ENCODE measurements at places on chromosomes 2 and 18. TPM values are rescaled to one million over a fixed set of nuclear protein-coding genes. Genes with fewer than 3 reads are reported as not detected.

DNA sequence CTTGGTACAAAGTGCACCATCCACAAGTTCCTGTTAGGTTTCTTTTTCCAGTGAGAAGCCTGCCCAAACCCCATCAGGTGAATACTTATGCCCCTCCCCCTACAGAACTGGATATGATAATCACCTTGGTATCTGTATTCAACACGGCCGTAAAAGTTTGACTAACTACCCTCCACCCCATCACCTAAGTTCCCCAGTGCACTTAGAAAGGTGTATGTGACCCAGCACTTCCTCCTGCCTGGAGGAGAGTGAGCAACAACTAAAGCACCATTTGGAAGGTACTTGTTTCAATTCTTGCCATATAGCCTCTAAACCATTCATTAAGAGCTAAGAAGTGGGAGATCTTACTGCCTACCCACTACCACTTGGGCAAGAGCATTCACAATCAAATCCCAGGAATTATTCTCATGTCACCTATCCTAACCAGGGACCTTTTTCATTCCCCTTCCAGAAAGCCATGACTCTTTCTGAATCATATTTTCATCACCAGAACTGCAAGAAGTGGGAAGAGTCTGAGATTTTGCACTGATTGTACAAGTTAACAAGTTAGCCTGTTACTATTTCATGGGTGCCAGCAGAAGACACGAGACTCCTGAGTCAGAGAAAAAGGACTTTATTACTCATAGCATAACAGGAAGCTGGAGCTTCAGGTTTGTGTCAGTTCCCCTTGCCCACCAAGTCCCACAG, 53.5 kb upstream of the NDUFV2 start:
- DNase-seq = no peak

- peak; percentile 53 for DNase-seq
Observed at GRCh38 chr2:119823734-119824334, 64.1 kb downstream of the PTPN4 start.

KLHL14 gene
- 1.3 TPM for total RNA-seq

TTC31 gene
- total RNA-seq = 13.3 TPM

GREB1L gene
- 6.8 TPM for total RNA-seq

IL18RAP gene
- total RNA-seq = 0.31 TPM

All from tongue (tissue), 3 donors.